ENCODE measurements at places on chromosomes 5 and 9.

DNA sequence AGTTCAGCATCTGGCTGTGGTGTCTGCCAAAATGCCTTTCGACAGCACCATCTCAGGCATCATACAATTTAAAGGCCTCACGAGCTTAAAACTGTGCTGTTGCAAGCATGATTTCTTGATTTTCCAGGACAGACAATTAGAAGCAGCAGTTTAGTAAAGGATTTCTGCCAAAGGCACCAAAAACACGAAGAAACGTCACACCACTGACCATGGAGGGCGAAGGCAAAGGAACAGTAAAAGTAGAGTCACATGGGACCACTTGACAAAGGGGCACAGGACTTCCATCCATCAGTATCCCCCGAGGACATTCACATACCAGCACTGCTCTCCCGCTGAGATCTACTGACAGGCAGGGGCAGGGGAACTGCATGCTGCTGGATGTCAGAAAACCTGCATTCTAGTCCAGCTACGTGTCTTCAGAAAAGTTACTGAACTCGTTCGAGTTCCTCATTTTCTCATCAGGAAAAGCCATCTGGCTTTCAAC, 70.4 kb upstream of the FBXW11 start:
- DNase-seq = no peak

DNA sequence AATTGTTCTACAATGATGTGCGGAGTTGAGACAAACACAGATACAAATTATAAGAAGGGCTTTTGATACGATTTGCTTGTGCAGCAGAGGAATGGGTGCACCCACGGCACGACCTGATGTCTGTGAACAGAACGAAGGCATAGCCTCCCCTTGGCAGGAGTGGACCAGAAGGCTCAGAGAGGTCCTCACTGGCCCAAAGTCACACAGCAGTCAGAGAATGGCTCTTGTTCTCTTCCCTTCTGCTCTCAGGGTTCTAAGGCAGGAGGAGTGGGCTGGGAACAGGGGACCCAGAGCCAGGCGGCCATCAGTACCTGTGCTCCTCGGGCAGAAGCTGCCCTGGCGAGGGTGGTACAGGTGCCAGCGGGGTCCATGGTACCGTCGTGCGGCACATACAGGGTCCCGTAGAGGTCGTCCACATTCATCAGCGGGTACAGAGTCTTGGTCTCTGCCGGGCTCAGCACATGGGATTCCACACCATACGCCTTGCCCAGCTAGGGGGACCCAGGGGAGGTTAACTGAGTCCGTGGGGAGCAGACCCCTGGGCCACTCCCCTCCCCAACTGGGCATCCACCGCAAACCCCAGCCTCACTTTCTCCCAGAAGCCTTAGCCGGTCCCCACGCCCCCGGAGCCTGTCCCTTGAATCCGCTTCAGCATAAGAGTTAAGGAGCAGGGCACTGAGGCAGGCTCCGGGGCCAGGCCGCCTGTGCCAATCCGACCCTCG, 7.0 kb downstream of the SARDH start:
- no peak for DNase-seq

GRCh38 chr5:115703514-115703913, 77.7 kb upstream of the TMED7 start:
- DNase-seq = no peak

DNA sequence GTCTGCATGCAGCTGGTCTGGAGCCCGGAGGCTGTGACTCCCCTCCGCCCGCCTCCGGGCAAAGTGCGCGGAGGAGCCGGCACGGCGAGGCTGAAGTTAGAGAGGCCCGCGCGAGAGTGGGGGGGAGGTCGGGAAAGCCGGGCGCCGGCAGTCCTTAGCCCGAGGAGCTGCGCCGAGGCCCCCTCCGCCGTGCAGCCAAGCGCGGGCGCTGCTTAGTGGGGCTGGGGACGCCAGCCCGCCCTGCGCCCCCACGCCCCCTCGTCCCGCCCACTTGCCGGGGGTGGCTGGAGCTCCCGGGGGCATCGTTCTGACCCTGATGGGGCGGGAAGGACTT, 403 bp downstream of the NINJ1 start:
- peak; percentile 27 for DNase-seq

DNA sequence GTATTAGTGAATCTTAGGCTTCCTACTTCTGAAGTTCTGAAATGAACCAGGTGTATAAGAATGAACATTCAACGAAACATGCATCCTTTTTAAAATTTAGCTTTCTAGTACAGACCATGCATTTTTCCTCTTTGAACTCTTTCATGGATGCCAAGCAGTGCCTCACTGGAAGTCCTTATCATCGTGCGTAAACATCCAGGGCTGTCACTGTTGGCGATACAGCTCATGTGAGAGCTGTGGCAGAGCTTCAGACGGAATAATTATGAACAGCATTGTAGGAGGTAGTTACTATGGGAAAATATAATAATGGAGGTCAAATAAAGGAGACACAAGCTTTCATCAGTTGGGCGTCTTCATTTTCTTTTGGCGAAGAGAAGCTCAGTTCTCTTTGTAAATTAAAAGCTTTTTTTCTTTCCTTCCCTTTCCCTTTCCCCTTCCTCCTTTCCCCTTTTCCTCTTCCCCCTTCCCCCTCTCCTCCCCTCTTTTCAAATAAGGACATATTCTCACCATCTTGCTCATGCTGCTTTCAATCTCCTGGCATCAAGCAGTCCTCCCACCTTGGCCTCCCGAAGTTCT, 167.3 kb downstream of the KDM4C start:
- DNase-seq = no peak

DNA sequence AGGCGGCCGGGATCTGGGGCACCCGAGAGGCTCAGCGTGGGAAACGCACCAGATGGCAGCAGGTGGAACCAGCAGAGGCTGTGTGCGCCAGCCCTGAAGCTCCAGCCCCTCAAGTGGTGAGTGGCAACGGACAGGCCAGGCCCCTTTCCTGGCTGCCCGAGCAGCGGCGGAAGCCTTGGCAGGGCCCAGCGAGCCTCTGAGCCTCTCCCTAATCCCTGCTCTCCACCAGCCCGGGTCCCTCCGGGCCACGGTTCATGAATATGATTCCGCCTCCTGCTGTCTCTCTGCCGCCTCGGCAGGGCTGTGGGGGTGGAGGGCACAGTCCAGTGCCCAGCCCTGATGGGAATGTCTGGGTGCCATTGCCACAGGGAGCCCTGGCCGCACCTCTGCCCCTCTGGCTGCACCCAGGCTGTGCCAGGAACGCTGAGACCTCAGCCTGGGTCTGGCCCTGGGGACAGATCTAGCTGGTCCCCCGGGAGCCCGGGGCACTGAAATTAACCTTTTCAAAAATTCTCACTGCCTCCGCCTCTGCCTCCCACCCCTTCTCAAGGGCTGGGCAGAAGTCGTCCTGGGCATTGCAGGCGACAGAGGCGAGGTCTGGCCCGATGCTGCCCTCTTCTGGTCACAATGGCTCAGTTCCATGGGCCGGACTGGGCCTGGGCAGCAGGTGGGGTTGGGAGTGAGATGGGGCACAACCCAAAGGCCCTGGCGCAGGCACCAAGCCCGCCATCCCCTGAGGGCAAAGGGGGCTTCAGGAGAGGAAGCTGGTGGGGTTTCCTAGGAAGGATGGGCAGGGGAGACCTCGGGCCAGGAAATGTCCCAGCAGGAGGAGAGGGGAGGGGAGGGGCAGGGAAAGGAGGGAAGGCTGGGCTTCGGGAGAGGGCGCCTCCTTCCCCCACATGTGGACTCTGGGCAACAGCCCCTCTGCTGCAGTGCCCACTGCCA, 20.3 kb downstream of the CCDC187 start:
- DNase-seq = peak; percentile 57

DNA sequence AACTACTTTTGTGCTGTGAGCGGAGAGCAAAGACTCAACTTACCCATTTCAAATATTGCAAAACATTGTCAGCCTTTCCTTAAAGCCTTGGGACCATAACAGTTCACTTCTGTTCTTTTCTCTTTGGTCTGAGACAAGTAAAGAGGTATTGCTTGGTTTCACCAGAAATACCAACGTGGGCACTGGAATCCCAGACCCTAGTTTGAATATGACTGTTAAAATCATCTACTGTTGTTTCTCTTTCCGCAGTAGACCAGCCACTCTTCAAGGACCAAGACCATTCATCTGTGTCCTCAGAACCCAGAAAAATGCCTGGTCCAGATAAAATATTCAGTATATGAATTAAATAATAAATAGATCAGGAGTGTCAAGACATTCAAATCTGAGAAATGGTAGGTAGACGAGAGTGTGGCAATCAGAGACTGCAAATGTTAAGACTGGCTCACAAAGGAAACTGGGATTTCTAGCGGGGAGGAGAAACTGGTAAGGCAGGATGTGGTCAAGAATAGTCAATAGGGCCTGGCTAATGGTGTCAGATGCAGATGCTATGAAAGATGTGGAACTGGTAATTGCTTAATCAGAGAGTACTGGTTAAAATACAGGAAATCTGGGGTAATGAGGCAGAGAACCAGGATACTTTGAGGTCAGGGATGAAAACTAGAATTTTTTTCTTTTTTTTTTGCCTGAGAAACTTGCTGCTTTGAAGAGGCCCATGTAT, 82.1 kb upstream of the IL33 start:
- DNase-seq = no peak

DNA sequence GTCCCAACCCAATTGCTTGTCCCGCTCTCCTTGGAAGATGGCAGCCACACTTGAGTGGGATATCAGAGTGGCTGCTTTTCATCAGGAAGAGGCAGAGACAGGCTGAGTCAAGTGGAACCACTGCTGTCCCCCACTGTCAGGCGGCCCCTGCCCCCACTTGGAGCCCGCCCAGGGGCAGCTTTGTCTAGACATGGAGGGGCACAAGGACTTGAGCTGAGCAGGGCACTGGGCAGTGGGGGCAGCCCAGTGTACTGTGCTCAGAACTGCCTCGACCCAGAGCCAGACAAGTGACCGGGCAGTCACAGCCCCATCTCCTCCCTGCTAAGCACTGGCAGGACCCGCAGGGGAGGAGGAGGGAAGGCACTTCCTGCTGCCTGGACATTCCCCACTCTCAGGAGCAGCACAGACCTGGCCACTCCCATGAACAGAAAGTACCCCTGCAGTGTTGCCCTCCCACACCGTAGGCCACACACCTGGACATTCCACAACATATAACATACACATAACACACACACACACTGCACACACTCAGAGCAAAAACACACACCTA, 91.0 kb downstream of the MRPL36 start:
- DNase-seq = no peak

GRCh38 chr5:175658299-175659145, 651 bp downstream of the HRH2 start:
- peak; percentile 18 for DNase-seq

DNA sequence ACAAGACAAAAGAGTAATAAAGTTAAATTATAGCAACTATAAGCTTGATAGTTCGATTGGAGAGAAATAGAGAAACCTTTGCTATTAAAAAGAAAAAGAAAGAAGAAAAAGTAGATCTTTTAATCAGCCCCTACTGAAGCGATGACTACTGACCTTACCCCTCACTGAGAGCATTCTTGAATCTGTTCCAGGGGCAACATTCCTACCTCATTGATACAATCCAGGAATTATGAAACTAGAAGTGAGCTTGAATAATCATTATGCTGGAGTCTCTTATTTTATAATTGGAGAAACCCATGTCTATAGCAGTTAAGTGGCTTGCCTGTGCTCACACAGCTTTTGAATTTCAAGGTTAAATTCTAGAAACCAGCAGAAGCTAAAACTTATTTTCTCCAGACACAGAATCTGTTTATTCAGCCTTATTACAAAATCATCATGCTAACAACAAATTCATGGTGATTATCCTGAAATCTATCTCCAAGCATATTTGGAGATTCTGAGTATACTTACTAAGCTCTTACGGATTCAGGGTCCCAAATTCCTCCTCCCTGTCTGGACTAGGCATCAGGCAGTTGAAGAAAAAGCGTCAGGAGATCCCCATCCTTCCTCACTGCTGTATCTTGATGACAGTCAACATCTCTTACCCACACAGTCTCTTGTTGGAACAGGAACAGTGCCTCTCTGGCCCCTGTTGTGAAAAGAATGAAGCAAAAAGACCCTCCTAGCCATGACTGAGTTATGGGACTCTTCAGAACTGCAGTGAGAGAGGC, 547.6 kb upstream of the WWC1 start:
- no peak for DNase-seq

DNA sequence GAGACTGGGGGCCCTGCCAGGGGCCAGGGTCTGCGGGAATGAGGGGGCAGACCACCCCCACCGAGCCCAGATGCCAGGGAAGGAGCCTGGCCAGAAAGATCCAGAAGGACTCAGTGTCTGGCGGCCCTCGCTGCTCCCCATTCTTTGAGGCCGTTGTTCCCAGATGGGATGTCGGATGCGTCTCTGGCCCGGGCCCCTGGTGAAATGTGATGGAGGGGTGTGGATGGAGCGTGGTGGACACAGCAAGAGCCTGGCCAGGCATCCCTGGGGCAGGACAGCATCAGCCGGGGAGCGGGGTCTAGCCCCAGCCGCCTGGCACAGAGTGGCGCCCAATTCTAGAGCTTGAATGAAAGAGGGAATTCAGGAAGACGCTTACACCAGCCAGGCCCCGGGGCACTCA, 46.2 kb upstream of the NKD2 start:
- DNase-seq = no peak

Data from stimulated activated CD4-positive, alpha-beta T cell treated with anti-CD3 and anti-CD28 coated beads, Interleukin-15, amount 100 ng/mL, for 1 hour (primary cell).